ENCODE measurements at places on chromosomes 5 and 9. TPM values are rescaled to one million over a fixed set of nuclear protein-coding genes. Genes with fewer than 3 reads are reported as not detected.

The MARCHF11 gene
- total RNA-seq, result not detected

The HTR4 gene
- total RNA-seq, result 0.15 TPM

The NIPAL4 gene
- 0.03 TPM for total RNA-seq

The PCAT7 gene
- total RNA-seq, result 1.3 TPM

The JAKMIP2 gene
- 0.03 TPM for total RNA-seq

The SLC22A5 gene
- total RNA-seq, result 11.9 TPM

The CYLC2 gene
- total RNA-seq, result not detected

The HIGD2A gene
- total RNA-seq, result 142 TPM

The SEMA5A gene
- not detected for total RNA-seq

The PDE8B gene
- not detected for total RNA-seq

The ZDHHC11 gene
- total RNA-seq, result 43.4 TPM

The ACSL6 gene
- total RNA-seq, result not detected

The CCL28 gene
- total RNA-seq, result 4.2 TPM

The SLC1A1 gene
- 40.7 TPM for total RNA-seq

The LAMC3 gene
- not detected for total RNA-seq

The GLIPR2 gene
- 0.10 TPM for total RNA-seq

The FBLL1 gene
- total RNA-seq, result not detected

The TGFBI gene
- 37.2 TPM for total RNA-seq

The G3BP1 gene
- 134 TPM for total RNA-seq

The FRMD3 gene
- total RNA-seq, result 0.03 TPM

The PCDHB11 gene
- 0.23 TPM for total RNA-seq

The CERCAM gene
- total RNA-seq, result 0.25 TPM

The NR2F1-AS1 gene
- 2.8 TPM for total RNA-seq

The PCDHGA10 gene
- total RNA-seq, result 4.3 TPM

The TAF11L5 gene
- not detected for total RNA-seq

The SHROOM1 gene
- total RNA-seq, result 61.2 TPM
